ENCODE measurements at places on chromosomes 7 and 10. TPM values are rescaled to one million over a fixed set of nuclear protein-coding genes. Genes with fewer than 3 reads are reported as not detected.

EPO gene
- polyA plus RNA-seq = 0.16 TPM

INA gene
- polyA plus RNA-seq = 0.31 TPM

PURB gene
- polyA plus RNA-seq = 34.6 TPM

ITGB1 gene
- polyA plus RNA-seq = 541 TPM

All from renal pelvis (tissue), 12 donors.